Caudate nucleus (tissue), 63 donors: ENCODE measurements at places on chromosomes 7 and 10.

DNA sequence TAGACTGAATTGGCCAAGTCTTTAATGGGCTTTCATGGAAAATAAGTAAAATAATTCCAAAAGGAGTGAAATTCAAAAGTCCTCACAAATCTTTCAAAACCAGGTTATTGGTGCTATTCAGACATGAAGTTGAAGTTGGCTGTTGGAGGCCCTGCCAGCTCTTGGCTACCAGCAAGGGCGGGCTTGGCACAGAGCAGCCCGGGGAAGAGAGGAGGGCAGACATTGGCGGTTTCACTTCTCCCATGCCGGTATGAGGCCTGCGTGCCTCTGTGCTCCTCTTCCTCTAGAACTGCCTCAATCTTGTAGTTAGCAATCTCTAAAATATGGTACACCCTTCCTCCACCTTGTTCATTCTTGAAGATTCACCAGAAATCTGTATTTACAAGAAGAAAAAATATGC lies 16.4 kb upstream of the NPS start:
- no peak for DNase-seq

- no peak for DNase-seq
These were observed 3.7 kb upstream of the NDST2 start for GRCh38 chr10:73814896-73815718.

DNA sequence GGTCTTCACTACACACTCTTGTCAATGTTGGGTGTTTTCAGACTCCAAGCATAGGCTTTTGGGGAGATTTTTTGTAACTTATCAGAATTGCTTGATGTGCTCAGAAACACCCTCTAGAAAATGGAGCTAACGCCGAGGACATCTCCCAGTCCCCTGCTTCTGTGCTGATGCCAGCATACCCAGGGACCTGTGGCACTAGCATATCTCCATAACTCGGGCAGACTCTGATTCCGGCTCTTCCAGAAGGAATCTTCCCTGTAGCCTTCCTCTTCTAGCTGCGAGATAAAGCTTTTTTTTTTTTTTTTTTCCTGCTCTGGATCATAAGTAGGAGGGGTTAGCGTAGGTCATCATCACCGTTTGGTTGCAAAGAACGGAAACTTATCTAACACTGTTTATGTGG lies 434.4 kb downstream of the GALNT17 start:
- no peak for DNase-seq

DNA sequence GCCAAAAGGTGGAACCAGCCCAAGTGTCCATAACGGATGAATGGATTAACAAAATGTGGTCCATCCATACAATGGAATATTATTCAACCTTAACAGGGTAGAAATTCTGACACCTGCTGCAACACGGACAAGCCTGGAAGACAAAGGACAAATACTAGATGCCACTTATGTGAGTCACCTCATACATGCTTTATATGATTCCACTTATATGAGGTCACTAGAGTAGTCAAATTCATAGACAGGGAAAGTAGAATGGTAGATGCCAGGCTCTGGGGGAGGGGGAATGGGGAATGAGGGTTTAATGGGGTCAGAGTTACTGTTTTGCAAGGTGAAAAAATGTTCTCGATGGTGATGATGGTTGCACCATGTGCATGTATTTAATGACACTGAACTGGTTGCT lies 34.0 kb upstream of the CYTH3 start:
- no peak for DNase-seq

DNA sequence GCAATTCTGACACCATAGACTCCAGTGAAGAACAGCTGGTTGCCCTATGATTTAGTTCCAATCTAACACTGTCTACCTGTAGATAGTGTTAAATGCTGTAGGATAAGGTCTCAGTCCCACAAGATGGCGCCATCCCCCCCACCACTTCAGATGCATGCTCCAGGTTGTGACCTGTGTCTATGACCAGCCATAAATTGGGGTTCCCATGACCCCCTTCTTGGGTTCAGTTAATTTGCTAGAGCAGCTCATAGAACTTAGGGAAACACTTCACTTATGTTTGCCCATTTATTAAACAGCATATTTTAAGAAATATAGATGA lies 13.1 kb downstream of the CCSER2 start:
- DNase-seq, result no peak

DNA sequence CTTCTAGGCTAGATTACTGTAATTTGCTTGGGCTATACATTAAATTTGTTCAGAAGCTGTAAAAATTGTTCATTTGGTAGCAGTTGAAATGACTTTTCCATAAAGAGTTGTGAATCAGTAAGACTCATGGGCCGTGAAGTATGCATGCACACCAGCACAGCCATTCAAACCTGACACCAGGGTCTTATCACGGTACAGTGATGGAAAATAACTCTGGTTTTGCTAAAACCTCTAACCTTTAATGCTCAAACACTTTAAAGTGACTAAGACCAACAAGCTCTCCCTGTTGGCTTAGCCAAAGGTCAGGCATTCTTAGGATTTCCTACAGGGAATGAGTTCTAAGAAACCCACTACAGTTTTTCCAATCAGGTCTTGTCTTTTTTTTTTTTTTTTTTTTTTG lies 11.5 kb downstream of the ARL3 start:
- DNase-seq, result no peak

DNA sequence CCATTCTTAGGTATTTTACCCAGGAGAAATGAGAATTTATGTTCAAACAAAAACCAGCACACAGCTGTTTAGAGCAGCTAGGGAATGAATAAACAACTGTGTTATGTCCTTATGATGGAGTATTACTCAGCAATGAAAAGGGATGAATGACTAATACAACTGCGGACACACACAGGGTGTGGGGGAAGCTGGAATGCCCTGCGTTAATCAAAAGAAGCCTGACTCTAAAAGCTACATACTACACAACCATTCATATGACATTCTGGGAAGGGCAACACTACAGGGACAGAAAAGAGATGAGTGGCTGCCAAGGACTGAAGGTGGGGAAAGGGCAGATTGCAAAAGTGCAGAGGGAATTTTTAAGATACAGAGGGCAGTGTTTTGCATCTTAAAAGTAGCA lies 64.0 kb downstream of the DLG5 start:
- DNase-seq, result no peak

DNA sequence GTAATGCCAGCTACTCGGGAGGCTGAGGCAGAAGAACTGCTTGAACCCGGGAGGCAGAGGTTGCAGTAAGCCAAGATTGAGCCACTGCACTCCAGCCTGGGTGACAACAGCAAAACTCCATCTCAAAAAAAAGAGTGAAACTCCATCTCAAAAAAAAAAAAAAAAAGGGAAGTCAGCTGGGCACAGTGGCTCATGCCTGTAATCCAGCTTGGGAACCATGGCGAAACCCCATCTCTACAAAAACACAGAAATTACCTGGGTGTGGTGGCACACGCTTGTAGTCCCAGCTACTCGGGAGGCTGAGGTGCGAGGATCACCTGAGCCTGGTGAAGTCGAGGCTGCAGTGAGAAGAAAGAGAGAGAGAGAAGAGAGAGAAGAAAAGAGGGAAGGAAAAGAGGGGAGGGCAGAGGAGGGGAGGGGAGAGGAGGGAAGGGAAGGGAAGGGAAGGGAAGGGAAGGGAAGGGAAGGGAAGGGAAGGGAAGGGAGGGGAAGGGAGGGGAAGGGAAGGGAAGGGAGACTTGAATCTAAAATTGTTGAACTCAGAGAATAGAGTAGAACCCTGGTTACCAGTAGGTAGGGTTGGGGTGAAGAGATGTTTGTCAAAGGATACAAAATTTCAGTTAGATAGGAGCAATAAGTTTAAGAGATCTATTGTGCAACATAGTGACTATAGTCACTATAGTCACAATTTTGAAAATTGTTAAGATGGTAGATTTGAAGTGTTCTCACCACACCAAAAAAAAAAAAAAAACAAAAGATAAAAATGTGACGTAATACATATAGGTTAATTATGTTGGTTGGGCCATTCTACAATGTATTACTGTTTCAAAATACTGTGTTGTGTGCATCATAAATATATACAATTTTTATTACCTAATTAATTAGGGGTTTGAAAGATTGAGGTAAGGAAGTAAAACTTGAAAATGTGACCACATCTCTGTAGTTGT lies 2.5 kb downstream of the SLC16A9 start:
- no peak for DNase-seq

DNA sequence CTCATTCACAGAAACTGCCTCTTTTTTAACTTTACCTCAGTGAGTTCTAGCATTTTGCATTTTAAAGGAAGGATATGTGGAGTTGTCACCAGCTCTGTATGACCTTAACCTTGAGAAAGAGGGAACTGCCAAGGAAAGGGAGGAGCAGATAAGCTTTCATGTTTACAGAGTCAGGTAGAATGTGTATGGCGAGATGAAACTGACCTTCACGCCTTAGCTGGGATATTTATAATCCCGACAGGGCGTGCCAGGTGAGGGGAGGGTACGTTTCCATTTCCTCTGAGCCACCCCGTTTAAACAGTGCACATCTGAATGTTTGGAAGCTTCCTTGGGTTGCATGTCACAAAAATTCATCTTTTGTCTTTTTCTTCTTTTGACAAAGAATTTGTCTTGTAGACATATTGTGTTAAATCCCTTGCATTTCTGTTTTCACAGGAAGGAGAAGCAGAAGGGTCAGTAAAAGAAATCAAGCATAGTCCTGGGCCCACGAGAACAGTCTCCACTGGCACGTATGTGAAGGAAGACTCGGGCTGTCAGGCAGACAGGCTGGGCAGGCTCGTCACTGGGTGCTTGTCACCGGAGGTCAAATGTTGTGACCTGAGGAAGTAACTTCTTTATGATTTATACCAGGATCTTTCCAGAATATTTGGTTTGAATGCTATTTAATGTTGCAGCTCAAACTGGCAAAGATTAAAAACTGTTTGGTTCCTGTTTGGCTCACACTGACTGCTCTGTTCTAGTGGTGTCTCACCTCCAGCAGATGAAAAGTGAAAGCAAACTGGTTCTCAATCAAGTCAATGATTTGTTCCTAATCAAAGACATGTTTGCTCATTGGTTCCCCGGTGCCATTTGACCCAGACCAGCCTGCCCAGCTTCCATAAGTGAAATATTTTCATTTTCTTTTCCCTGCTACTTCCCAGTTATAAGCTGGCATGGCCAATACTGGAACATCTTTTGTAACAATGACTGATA lies 16.2 kb downstream of the OPTN start:
- no peak for DNase-seq

DNA sequence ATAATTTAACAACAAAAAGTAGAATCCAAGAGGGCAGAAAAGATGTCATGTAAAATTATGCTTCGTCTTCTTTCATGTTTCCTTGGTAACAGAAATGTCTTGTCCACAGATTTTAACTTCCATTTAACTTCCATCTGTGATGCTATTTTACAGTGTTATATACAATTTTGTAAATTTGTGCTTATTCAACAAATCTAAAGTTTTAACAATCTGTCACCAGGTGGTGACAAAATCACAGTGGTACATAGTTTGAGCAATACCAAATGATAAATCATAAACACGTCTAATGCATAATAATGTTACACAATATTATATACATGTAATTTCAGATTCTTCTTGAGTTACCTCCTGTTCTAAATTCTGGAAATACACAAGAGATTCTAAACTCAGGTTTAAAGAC lies 784.4 kb upstream of the CELF2 start:
- DNase-seq, result no peak

GRCh38 chr7:69847921-69848612 lies 249.8 kb downstream of the AUTS2 start:
- DNase-seq, result no peak

DNA sequence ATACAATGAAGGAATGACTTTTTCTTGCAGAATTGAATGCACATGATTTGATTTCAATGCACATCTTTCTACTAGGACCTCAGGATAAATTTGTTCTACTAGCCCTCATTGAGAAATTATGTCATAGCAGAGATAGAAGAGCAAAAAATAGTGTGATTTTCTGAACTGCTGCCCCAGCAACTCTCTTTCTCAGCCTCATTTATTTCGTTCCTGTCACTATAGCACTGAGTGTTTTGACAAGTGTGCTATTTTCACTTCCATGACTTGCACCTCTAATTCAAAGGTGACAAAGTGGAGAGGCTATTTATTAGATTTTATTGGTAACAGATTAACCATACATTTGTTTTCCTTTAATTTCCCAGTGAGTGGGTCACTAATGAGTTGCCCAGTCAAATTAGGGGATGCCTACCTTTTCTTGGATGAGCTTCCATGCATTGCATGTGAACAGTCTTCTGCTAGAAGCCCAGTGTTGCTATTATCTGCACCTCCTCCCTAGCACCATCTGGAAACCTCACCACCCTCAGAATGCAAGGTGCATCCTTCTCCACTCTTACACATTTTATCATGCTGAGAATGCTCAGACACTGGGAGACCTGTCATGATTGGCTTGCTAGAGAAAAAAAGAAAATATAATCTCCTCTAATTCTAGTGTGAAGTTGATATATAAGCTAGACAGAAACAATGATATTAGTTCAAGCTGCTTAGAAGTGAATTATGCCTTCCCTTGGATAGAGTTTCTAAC lies 119.6 kb upstream of the CTTNBP2 start:
- no peak for DNase-seq

DNA sequence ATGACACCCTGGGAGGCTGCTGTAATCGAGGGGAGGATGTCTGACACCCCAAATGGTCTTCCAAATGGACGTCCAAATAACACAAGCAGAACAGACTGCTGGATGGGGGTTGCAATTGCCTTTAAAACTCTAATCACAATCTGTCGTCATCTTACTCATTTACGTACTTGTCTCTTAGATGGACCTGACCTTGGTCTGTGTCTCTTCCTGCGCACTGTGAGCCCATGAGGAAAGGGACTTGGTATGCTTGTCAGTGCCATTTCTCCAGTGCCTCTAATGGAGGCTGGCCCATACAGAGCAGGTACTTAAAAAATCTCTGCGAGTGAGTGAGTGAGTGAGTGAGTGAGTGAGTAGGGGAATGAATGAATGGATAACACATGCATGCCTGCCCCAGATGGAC lies 93.3 kb downstream of the DLG5 start:
- DNase-seq, result no peak

DNA sequence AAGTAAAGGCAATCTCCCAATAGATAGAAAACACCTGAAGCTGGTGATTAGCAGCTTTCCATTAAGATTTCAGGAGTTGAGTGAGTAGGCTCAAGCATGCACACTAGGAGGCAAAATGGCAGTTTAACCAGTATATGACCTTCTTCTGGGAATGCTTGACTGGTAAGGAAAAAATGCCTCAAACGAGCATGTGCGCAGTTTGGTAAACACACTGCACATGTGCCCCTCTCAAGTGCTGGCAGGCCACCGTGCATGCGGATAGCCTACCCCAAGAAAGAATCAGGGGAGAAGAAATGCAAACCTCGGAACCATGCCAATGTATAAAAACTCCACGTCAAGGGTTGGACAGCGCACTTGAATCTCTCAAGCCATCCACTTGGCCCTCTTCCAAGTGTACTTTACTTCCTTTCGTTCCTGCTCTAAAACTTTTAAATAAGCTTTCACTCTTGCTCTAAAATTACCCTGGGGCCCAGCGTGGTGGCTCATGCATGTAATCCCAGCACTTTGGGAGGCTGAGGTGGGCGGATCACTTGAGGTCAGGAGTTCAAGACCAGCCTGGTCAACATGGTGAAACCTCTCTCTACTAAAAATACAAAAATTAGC lies 98.8 kb upstream of the CDK1 start:
- no peak for DNase-seq

GRCh38 chr10:132667342-132668047 lies 118.5 kb downstream of the NKX6-2 start:
- no peak for DNase-seq
